ENCODE measurements at places on chromosomes 16 and 17. TPM values are rescaled to one million over a fixed set of nuclear protein-coding genes. Genes with fewer than 3 reads are reported as not detected.

DNA sequence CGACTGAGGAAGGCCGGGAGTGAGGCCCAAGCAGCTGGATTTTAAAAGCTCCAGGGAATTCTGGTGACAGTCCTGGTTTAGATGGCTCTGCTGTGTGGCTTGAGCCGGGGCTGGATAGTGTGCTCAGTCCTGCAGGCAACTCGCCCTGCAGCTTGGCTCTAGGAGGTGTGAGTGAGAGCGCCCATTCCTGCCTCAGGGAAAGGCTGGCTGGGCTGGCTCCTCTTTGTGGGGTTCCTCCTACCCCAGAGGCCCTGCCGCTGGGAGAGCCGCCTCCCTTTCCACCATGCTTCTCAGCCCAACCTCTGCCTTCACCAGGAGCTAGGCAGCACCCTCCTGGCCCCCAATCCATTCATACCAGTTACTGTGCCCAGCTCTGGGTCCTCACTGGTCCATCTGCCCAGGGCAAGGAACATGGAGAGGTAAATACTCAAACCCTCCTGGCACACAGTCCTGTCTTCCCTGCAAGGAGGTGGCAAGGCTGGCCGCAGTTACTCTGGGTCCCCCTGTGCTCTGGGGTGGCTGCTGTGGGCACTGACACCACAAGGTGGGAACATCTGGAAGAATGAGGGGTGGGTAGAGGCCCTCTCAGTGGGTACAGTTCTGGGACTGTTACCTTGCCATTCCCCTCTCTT, 47.1 kb downstream of the VAC14 start:
- DNase-seq, result no peak

- no peak for DNase-seq
These were observed 4.0 kb downstream of the KRT40 start for GRCh38 chr17:40980117-40980516.

GRCh38 chr16:24255456-24256371, at the start of gene CACNG3:
CACNG3 (plus strand) TSS chr16:24256335; CDS start chr16:24256755, 420 bp downstream.
- peak; percentile 1 for DNase-seq

GRCh38 chr17:73827627-73828291, 183.5 kb upstream of the SDK2 start:
- no peak for DNase-seq

- DNase-seq, result no peak
These were observed 3.3 kb upstream of the TRARG1 start for GRCh38 chr17:1275962-1276736.

GRCh38 chr17:77882481-77883212, 75.9 kb upstream of the TNRC6C start:
- DNase-seq, result no peak

DNA sequence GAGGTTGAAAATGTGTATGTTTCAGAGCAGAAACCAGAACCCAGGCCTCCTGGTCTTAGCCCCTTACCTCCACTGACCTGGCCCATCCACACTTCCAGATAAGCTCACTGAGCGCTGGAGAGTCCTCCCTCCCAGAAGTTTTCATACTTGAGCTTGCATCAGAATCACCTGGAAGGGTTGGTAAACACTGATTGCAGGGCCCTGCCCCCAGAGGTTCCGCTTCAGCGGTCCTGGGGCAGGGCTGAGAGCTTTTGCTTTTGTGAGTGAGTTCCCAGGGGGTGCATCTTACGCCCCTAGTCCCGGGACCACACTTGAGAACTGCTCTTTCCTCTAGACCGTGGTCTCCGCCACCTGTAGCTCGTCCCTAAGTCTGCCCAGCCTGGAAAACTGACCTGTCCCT, 20.6 kb downstream of the TTYH2 start:
- DNase-seq, result no peak

- DNase-seq, result no peak
These were observed 92.1 kb downstream of the WDR59 start for GRCh38 chr16:74892574-74893461.

GRCh38 chr17:71104225-71104624, 934.9 kb downstream of the KCNJ2 start:
- DNase-seq, result no peak

CCL1 gene
- not detected for total RNA-seq

GRCh38 chr16:53541326-53541725, 38.3 kb upstream of the AKTIP start:
- DNase-seq, result no peak

BAIAP3 gene
- total RNA-seq, result 8.8 TPM

- no peak for DNase-seq
These were observed 212.5 kb downstream of the TANC2 start for GRCh38 chr17:63178530-63178929.

DNA sequence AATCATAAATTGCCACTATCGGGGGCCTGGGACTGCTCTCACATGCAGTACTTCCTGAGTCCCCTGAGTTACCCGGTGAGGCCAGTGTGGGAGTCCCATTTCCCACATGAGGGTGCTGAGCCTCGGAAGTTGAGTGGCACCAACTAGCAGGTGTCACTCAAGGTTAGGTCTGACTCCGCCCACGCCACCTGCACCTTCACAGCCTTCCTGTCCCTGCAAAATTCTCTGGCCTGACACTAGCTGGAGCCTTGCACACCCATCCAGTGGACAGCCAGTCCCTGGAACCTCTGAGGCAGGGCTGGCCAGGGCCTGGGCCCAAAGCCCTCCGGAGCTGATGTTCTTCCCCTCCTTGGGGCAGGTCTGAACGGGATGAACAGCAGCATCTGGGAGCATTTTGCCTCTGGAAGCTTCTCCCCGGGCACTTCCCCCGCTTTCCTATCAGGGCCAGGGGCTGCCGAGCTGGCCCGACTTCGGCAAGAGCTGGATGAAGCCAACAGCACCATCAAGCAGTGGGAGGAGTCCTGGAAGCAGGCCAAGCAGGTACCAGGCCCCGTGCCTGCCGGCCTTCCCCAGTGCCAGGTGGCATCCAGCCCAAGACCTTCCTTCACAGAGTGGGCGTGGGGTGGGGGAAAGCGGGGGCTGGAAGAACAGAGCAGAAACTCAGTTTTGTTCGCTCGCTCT, 21.9 kb downstream of the UNC13D start:
- peak; percentile 60 for DNase-seq

DNA sequence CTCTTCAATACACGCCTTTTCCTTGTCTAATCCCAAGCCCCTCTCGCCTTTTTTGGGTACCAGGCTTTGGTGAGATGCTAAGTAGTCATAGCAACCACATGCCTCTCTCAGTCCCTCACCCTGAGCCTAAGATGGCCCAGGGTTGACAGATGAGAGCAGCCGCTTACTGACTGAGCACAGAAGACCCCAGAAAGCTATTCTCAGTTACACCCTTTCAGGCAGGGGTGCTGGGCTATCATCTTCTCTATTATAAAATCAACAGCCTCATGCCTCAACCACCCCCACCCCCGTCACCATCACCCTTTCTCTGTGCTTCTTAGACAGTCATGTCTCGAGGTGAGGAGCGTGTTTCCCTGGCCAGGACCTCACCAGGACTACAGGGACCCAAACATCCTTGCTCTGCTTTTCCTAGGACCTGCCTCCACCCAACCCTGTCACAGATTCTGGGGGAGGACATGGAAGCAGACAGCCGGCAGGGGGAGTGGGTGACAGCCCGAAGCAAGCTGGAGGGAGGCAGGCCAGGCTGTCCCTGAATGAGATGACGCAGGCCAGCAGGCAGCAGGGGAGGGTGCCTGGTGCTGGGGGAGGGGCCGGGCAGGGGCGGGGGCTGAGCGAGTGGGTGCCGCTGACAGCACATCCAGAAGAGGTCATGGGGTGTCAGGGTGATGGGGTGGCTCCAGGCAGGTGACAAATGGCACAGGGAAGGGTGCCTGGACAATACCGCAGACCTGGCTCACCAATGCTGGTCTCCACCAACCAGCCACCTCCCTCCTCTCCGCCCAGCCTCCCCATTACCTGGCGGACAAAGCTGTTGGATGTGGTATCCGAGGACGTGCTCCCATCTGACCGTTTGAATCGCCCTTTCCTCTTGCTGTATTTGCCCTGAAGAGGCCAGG, 3.1 kb downstream of the CACNB1 start:
- DNase-seq, result peak; percentile 89

CLEC19A gene
- 0.27 TPM for total RNA-seq

RND2 gene
- 8.9 TPM for total RNA-seq

- DNase-seq, result no peak
These were observed 246.9 kb upstream of the GSE1 start for GRCh38 chr16:85366031-85366763.

BLTP2 gene
- 115 TPM for total RNA-seq

TSPAN10 gene
- total RNA-seq, result 0.82 TPM

GRCh38 chr17:49218941-49219913, 8.7 kb downstream of the ABI3 start:
- no peak for DNase-seq

GRCh38 chr16:85994492-85995490, 95.8 kb downstream of the IRF8 start:
- no peak for DNase-seq

PABPN1L gene
- not detected for total RNA-seq

- no peak for DNase-seq
These were observed 28.7 kb downstream of the TAC4 start for GRCh38 chr17:49819138-49819537.

- DNase-seq, result no peak
These were observed 4.4 kb downstream of the NECAB2 start for GRCh38 chr16:83972256-83973008.

GRCh38 chr17:18246880-18247612, 11.5 kb downstream of the FLII start:
- no peak for DNase-seq
